ENCODE measurements at places on chromosomes 6 and 20. TPM values are rescaled to one million over a fixed set of nuclear protein-coding genes. Genes with fewer than 3 reads are reported as not detected.

DNA sequence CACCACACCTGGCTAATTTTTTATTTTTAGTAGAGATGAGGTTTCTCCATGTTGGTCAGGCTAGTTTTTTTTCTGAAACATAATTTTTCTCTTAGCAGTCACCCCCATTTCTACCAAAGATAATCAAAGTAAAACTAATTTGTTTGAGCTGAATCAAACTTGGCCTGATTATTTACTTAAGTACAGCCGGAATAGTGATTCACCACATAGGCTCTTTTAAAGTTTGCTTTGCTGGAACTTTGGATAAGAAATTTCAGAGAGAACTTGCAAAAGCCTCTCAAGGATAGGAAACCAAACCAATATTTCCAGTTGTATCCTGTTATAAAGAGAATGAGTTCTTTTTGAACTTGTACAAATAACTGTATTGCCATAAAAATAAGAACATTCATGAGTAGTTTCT lies 105.0 kb upstream of the SYNCRIP start:
- H3K4me3 ChIP-seq: no peak overlapping the region
- no peaks in the 10 kb centered on the region for H3K4me1 ChIP-seq
- H3K27ac ChIP-seq: no peak overlapping the region
- H3K27me3 ChIP-seq: no peaks in the 10 kb centered on the region
- H3K36me3 ChIP-seq: no peaks in the 10 kb centered on the region
- no peak for DNase-seq

DNA sequence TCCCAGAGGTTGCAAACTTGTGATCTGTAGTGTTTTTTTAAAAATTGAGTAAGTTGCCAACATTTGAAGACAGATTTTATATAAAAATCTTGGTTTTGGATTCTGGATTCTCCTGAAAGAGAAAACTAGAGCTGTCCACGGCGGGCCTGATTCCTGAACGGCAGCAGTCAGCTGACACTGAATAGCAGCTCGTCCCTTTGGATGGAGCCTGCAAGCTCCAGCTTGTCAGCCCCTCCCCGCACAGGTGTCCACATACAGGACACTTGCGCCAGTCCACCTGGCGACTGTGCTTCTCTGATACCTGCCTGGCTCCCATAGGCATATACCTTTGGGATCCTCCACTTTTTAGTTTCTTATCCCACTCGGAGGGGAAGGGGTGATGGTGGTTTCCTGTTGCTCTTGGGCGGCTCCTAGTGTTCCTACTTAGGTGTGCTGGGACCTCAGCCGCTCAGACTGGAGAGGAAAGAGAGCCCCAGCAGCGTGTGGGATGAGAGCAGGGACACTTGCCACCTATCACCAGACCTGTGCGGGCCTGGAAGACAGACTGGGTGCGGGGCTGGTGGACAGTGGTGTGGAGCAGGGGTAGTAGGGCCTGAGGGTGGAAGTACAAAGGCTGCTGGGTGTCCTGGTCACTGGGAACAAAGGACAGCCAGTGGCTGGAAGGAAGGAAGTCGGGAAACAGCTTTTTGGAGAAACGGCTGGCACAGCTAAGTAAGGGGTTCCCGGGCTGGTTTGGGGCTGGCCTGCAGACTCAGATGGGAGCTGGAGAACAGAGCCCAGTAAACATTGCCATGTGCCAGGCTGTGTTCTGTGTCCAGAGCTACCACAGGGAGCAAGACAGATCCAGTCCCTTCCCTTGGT lies 18.3 kb downstream of the GHRH start:
- H3K27ac ChIP-seq: no peak overlapping the region
- no peaks in the 10 kb centered on the region for H3K27me3 ChIP-seq
- H3K36me3 ChIP-seq: peaks cover 6% of the 10 kb centered on the region
- H3K4me3 ChIP-seq: no peak overlapping the region
- no peak for DNase-seq

DNA sequence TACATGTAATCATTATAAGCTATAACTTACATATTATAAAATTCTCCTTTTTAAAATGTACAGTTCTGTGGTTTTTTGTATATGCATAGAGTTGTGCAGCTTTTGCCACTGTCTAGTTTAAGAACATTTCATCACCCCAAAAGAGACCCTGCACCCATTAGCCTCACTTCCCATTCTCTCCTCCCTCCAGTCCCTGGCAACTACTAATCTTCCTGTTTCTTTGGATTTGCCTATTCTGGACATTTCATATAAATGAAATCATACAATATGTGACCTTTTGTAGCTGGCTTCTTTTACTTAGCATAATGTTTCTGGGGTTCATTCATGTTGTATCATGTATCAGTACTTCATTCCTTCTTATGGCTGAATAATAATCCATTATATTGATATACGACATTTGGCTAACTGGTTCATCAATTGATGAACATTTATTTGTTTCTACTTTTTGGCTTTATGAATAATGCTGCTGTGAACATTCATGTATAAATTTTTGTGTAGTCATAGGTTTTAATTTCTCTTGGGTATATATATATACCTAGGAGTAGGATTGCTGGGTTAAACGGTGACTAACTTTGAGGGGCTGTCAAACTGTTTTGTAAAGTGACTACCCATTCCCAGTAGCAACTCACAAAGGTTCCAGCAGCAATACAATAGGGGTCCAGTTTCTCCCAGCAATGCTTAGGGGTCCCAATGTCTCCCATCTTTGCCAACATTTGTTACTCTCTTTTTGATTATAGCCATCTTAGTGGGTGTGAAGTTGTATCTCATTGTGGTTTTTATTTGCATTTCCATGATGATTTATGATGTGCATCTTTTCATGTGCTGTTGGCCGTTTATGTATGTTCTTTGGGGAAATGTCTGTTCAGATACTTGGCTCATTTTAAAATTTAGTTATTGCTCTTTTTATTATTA lies 10.7 kb downstream of the PTPRA start:
- no peak overlapping the region for H3K4me3 ChIP-seq
- no peaks in the 10 kb centered on the region for H3K27me3 ChIP-seq
- H3K27ac ChIP-seq: no peak overlapping the region
- DNase-seq: no peak
- H3K36me3 ChIP-seq: no peaks in the 10 kb centered on the region
- H3K4me1 ChIP-seq: no peaks in the 10 kb centered on the region

GRCh38 chr20:37421060-37421905 lies 75.3 kb downstream of the SRC start:
- no peaks in the 10 kb centered on the region for H3K27me3 ChIP-seq
- H3K4me1 ChIP-seq: no peaks in the 10 kb centered on the region
- no peak overlapping the region for H3K27ac ChIP-seq
- H3K4me3 ChIP-seq: no peak overlapping the region
- no peak for DNase-seq

Gene ARFRP1
- total RNA-seq: 35.3 TPM

- no peak overlapping the region for H3K27ac ChIP-seq
- no peak for DNase-seq
- no peak overlapping the region for H3K4me3 ChIP-seq
- H3K4me1 ChIP-seq: no peaks in the 10 kb centered on the region
- no peaks in the 10 kb centered on the region for H3K36me3 ChIP-seq
- H3K27me3 ChIP-seq: no peaks in the 10 kb centered on the region
Measured at GRCh38 chr6:30151580-30151979, 9.4 kb downstream of the TRIM10 start.

GRCh38 chr6:144411531-144412165 lies 126.5 kb downstream of the UTRN start:
- H3K4me1 ChIP-seq: peaks cover 12% of the 10 kb centered on the region
- no peak overlapping the region for H3K4me3 ChIP-seq
- H3K27ac ChIP-seq: no peak overlapping the region
- no peaks in the 10 kb centered on the region for H3K27me3 ChIP-seq

DNA sequence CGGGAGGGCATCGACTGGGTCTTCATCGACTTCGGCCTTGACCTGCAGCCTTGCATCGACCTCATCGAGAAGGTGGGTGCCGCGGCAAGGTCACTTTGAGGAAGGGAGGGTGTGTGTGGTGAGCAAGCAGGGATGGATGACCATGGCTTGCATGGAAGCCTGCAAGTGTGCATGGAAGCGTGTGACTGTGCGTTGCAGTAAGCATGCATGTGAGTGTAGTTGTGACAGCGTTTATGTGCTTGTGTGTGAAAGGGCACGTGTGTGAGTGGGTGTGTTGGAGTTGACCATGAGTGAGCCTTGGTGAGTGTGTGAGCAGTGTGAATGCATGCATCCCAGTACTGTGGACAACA lies 32.5 kb downstream of the MYH7B start:
- no peaks in the 10 kb centered on the region for H3K36me3 ChIP-seq
- H3K4me1 ChIP-seq: peaks cover 11% of the 10 kb centered on the region
- DNase-seq: no peak
- no peak overlapping the region for H3K27ac ChIP-seq
- H3K4me3 ChIP-seq: no peak overlapping the region
- no peaks in the 10 kb centered on the region for H3K27me3 ChIP-seq

GRCh38 chr6:8084586-8084985 lies 17.8 kb downstream of the EEF1E1 start:
- H3K36me3 ChIP-seq: no peaks in the 10 kb centered on the region
- H3K27me3 ChIP-seq: no peaks in the 10 kb centered on the region
- no peaks in the 10 kb centered on the region for H3K4me1 ChIP-seq
- no peak overlapping the region for H3K4me3 ChIP-seq
- H3K27ac ChIP-seq: no peak overlapping the region

GRCh38 chr6:151690303-151690702 lies 117.2 kb upstream of the ESR1 start:
- DNase-seq: no peak
- no peaks in the 10 kb centered on the region for H3K36me3 ChIP-seq
- peak overlapping the region; percentile 34 for H3K27ac ChIP-seq
- H3K4me1 ChIP-seq: no peaks in the 10 kb centered on the region

Gene COL20A1
- not detected for total RNA-seq

DNA sequence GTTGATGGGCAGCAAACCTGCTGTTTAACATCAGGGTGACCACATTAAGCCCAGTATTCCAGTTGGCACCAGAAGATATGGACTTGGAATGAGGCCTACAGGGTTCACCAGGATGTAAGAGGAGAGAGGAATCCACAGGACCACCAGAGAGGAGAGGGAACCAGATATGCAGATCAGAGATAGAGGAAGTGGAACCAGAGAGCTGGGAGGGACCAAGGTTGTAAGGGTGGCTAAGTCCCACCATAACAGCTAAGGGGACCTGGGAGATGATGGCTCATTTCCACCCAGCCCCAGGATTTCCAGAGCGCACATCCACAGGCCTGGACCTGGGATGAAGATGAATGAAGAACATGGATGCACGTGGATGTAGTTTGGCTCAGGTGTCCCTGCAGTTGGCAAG lies 11.1 kb downstream of the BTN2A1 start:
- peaks cover 20% of the 10 kb centered on the region for H3K36me3 ChIP-seq
- no peak overlapping the region for H3K4me3 ChIP-seq
- H3K27me3 ChIP-seq: no peaks in the 10 kb centered on the region

- DNase-seq: no peak
- no peak overlapping the region for H3K27ac ChIP-seq
- H3K4me3 ChIP-seq: no peak overlapping the region
- no peaks in the 10 kb centered on the region for H3K4me1 ChIP-seq
- no peaks in the 10 kb centered on the region for H3K36me3 ChIP-seq
- H3K27me3 ChIP-seq: no peaks in the 10 kb centered on the region
Measured at GRCh38 chr6:93896081-93896480, 476.7 kb upstream of the EPHA7 start.

Gene PPIL6
- total RNA-seq: 0.91 TPM

GRCh38 chr6:32195902-32196681 lies 3.6 kb upstream of the GPSM3 start:
- peaks cover 2% of the 10 kb centered on the region for H3K4me1 ChIP-seq
- DNase-seq: peak; percentile 89
- H3K4me3 ChIP-seq: peak overlapping the region; percentile 58
- no peaks in the 10 kb centered on the region for H3K36me3 ChIP-seq

Gene OXT
- not detected for total RNA-seq

All from colonic mucosa (tissue), 4 donors.